Psoas muscle (tissue), 8 donors: ENCODE measurements at places on chromosomes 3 and 15.

DNA sequence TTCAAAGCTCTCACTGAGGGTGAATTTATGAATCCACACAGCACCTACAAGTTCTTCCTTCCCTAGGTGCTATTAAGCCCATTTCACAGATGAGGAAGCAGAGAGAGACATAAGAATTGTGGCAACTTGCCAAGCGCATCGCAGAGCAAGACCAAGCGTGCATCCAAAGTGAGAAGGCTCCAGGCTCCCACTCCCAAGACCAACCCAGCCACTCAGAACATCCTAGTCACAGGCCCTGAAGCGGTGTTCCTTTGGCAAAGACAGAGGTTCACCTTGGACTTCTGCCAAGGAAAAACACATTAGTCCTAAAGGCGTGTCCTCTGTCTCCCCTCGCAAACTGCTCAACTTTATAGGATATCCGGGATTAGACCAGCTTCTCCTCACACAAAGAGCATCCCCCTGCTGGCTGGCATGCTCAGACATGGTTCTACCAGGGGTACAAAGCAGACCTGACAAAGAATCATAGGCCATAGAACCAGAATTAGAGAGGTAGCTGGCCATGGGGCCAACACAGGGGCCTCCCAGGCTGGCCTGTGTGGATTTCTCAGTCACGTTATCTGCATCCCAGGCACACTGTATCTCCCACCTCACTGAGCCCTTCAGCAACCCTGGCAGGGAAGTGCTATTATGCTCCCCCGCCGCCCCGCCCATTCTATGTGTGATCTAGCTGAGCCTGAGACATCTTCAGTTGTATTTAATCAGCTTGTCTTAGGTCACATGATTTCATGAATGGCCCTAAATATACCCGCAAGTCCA is 160.2 kb downstream of the FOXP1 start:
- no peak for DNase-seq

DNA sequence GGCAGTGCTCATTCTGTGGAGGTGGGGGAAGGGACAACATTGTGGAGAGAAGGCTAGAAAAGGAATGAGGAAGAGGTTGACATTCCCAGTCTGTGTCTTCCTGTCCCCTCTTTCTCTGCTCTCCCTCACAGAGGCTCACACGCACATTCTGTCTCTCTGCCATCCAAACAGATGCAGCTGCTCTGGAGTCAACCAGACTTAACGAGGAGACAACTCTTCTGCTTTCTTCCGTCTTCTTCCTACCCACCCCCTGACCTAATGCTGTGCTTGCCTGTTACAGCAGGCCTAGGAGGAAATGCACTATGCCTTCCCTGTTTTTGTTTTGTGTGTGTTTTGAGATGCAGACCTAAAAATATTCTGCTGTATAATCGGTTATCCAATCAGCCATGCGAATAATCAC is 121.9 kb downstream of the CACNA1D start:
- DNase-seq: no peak

DNA sequence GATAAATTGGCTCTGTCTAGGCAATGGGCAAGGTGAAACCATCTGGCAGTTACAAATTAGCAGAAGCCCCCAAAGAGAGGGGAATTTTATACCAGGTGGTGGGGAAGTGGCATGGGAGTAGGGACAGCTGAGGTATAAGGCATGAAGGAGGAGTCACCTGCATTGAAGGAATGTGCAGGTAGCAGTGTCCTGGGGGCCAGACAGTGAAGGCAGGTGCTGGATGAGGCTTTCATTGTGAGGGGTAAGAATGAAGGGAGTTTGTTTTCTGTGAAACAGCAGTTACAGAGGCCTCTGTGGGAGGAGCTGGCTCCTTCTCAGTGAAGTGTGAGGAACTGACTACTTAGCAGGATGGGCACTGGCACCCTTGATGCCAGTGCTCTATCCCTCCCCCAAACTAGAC is 19.1 kb upstream of the PXYLP1 start:
- no peak for DNase-seq

DNA sequence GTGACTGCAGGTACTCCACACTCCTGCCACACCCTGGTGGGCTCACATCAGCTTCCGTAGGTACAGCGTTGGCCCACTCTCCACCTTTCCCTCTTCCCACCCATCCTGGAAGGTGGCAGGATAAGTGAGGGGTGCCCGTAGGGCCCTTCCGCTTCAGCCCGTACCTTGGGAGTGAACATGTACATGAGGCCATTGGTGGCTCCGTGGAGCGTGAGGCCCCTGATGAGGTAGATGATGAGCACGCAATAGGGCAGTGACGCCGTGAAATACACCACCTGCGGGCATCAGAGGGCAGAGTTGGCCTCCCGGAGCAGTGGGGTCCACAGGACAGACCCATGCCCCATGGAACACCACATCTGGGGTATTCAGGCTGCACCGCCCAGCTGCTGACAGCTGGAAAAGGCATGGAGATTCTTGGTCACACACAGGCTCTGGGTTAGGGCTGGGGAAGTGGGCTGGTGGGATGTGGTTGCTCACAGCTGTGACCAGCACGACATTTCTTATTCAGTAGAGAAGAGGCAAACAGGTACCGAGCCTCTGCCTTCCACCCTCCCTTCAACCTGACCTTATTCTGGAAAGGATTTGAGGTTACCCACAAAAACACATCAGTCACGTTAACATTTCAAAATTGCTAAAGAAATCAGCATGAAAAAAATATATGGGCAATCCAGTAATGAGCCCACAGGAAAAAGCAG is 23.8 kb downstream of the SLC6A20 start:
- no peak for DNase-seq

- DNase-seq: no peak
Measured at GRCh38 chr15:85770096-85771041, 24.4 kb downstream of the KLHL25 start.

- no peak for DNase-seq
Measured at GRCh38 chr3:66439666-66440344, 61.0 kb downstream of the LRIG1 start.

- no peak for DNase-seq
Measured at GRCh38 chr3:82078246-82078645, 316.8 kb upstream of the GBE1 start.
